ENCODE measurements at places on chromosomes 1 and 21. TPM values are rescaled to one million over a fixed set of nuclear protein-coding genes. Genes with fewer than 3 reads are reported as not detected.

GRCh38 chr1:108715932-108716331 lies 3.2 kb downstream of the FNDC7 start:
- no peak for DNase-seq
- H3K4me1 ChIP-seq = no peaks in the 10 kb centered on the region
- no peaks in the 10 kb centered on the region for H3K27me3 ChIP-seq
- H3K4me3 ChIP-seq = no peak overlapping the region

- no peaks in the 10 kb centered on the region for H3K27me3 ChIP-seq
- no peak for DNase-seq
- H3K36me3 ChIP-seq = no peaks in the 10 kb centered on the region
- no peak overlapping the region for H3K27ac ChIP-seq
- H3K4me3 ChIP-seq = no peak overlapping the region
Observed at GRCh38 chr1:115238336-115239147, 99.5 kb downstream of the NGF start.

DNA sequence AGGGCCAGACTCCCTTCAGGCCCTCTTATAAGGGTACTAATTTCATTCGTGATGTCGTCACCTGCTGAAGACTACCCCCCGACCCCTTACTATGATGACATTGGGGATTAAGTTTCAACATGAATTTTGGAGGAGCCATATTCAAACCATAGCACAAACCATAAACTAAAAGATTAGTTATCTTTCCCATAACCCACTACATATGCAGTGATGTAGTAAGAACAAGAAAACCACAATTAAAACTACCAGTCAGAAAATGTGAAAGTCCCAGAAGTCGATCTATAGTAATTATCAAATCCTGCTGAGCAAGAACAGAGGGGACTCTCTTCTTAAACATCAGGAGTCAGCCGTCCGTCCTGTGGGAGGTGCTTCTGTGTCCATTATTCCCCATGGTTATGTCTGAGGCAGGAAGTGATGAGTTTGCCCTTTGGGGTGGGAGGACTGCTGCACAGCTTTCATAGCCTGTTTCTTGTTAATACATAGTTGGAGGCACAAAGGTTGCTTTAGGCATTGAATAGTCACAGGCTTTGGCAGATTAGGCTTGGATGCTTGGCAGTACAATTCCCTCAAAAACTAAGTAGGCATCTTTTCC lies 35.9 kb upstream of the PTGFRN start:
- no peak overlapping the region for H3K27ac ChIP-seq
- H3K27me3 ChIP-seq = no peaks in the 10 kb centered on the region
- no peak overlapping the region for H3K4me3 ChIP-seq
- peaks cover 22% of the 10 kb centered on the region for H3K4me1 ChIP-seq
- DNase-seq = no peak
- H3K36me3 ChIP-seq = no peaks in the 10 kb centered on the region

DNA sequence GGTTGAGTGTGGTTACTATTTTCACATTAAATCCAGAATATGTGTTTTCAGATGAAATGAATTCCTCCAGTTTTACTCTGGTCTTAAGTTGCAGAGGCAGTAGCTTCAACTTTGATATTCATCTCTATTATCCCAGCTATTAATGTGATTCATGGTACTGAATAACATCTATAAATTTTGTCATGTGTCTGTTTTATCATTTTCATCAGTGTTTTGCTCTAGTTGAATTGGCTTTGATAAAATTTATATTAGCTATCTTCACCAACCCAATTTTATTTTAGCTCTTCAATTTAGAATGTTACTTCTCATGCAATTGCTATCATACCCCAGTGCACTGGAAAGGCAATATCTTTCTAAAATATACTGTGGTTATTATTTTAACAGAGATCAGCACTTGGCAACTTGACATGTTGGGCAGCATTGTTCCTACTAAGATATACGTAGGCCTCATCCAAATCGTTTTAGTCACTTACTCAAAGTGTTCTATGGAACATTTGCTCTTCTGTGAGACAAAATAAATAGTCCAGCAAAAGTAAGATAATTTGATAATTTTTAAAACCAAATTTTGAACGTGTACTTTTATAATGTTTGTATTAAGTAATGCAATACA lies 184.3 kb downstream of the NCAM2 start:
- no peak overlapping the region for H3K4me3 ChIP-seq
- H3K27ac ChIP-seq = no peak overlapping the region
- no peaks in the 10 kb centered on the region for H3K27me3 ChIP-seq
- no peaks in the 10 kb centered on the region for H3K4me1 ChIP-seq
- DNase-seq = no peak

DNA sequence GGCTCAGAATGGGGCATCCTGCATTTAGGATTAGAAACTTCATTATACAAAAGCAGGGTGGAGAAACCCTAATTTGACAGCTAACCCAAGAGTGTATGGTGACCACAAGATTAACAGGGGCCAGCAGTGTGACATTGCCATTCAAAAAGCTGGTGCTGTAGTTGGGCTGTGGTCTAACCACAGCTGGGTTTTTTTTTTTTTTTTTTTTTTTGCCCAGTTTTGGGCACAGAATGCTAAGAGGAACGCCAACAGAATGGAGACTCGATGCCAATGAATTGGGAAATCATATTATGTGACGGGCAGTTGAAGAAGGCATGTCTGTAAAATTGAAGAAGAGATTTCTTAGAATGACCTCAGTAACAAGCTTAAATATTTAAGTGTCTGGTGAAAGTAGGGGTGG lies 58.4 kb downstream of the NFIA start:
- H3K36me3 ChIP-seq = no peaks in the 10 kb centered on the region
- H3K27ac ChIP-seq = no peak overlapping the region
- no peaks in the 10 kb centered on the region for H3K4me1 ChIP-seq

GRCh38 chr1:77273891-77274290 lies 7.9 kb upstream of the AK5 start:
- no peak for DNase-seq
- H3K4me3 ChIP-seq = no peak overlapping the region
- no peaks in the 10 kb centered on the region for H3K27me3 ChIP-seq
- no peak overlapping the region for H3K27ac ChIP-seq

DNA sequence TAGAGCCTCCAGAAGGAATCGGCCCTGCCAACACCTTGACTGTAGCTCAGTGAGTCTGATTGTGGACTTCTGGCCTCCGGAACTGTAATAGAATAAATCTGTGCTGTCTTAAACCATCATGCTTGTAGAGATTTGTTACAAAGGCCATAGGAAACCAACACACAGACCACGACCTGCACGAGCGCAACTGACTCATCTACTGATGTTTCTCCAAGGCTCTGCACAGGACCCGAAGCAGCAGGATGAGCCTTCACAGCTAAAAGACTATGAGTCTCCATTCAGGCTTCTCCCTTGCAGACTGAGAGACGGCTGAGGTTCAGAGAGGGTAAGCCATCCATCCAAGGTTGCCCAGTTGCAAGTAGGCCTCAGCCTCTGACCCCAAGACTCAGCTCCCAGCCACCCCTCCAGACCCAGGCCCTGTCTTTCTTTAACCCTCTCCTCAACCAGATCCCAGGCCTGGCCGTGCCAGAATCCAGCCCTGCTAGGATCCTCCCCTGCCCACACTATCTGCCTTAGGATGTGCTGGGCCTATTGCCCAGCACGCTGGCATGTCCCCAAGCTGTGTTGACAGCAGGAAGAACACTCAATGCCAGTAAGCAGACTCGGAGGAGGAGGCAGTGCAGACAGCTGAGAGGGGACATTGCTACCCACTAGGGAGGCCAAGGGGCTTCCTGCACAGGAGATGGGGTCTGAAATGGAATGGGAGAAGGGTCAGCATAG lies 109.0 kb downstream of the HMGB4 start:
- no peak overlapping the region for H3K4me3 ChIP-seq
- DNase-seq = no peak
- no peaks in the 10 kb centered on the region for H3K36me3 ChIP-seq
- H3K27me3 ChIP-seq = no peaks in the 10 kb centered on the region
- H3K4me1 ChIP-seq = no peaks in the 10 kb centered on the region

The EFNA1 gene
- total RNA-seq = 14.5 TPM

The DDAH1 gene
- 0.99 TPM for total RNA-seq

DNA sequence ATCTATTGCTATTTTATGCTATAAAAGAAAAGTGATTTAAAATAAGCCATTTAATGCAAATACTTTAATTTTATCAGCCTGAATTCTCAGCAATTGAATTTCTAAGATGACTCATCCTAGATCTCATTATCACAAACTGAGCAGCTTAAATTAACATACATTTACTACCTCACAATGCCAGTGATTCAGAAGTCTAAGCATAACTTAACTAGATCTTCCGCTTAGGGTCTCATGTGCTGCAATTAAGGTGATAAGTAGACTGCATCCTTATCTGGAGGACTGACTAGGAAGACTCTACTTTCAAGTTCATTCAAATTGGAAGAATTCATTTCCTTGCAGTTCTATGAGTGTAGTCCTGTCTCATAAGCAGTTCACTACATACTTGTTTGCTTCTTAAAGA lies 286.6 kb downstream of the COL11A1 start:
- H3K27ac ChIP-seq = no peak overlapping the region
- H3K36me3 ChIP-seq = no peaks in the 10 kb centered on the region
- H3K27me3 ChIP-seq = no peaks in the 10 kb centered on the region
- no peak for DNase-seq
- H3K4me1 ChIP-seq = no peaks in the 10 kb centered on the region

DNA sequence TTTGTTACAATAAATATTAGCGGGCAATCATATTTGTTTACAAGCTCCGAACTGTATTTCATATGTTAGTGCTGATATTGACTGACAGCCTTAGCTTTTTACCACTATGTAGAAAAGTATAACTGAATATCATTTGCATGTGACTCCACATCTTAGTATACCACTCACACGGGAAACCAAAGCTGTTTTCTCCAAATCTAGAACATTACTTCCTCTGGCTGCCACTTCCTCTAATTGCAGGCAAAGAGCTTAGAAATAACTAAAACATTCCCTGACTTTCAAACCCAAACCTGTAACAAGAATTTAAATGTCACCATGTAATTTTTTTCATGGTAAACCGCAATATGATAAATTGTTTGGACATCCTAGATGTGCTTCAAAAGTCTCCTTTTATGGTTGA lies 174.7 kb downstream of the LBR start:
- H3K27me3 ChIP-seq = no peaks in the 10 kb centered on the region
- H3K27ac ChIP-seq = no peak overlapping the region
- H3K4me1 ChIP-seq = no peaks in the 10 kb centered on the region
- no peaks in the 10 kb centered on the region for H3K36me3 ChIP-seq

DNA sequence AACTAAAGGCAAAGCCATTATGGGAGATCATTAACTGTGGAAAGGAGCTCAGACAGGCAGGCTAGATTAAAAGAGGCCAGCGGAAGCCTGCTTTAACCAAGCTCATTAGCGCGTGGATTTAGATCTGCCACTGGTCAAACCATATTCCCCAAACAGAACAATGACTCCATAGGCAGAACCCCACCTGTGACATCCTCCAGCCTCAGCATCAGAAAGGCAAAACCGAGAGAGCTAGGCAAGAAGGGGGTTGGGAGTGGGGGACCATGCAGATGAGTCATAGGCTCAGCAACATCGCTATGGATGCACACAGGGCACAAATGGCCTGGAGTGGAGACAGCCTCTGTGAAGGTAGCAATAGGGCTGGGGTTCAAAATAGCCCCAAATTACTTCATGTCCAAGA lies 20.6 kb downstream of the MKNK1 start:
- no peak for DNase-seq
- H3K27me3 ChIP-seq = no peaks in the 10 kb centered on the region
- peaks cover 51% of the 10 kb centered on the region for H3K36me3 ChIP-seq
- H3K4me3 ChIP-seq = no peak overlapping the region

DNA sequence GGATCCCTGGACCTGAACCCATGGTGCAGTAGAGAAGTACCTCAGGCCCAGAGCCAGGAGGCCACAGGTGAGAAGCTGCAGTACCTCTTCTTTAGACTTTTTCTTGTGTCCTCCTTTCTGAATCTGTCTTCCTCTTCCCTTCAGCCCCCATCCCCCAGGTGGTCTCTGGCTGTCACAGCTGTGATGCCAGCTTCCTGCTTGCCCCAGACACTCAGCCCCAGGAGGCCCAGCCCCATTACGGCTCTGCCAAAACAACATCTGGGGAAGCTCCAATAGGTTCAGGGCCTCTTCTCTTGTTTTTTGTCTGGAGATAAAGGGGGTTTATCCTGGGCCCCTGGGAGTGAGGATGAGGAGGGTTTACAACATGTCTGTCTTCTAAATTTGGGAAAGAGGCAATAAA lies 9.5 kb upstream of the BTG2 start:
- H3K27me3 ChIP-seq = no peaks in the 10 kb centered on the region
- H3K36me3 ChIP-seq = no peaks in the 10 kb centered on the region
- DNase-seq = peak; percentile 94
- peaks cover 74% of the 10 kb centered on the region for H3K4me1 ChIP-seq
- H3K4me3 ChIP-seq = peak overlapping the region; percentile 23

GRCh38 chr1:236107121-236107907 lies 35.0 kb upstream of the GPR137B start:
- H3K4me3 ChIP-seq = no peak overlapping the region
- no peaks in the 10 kb centered on the region for H3K36me3 ChIP-seq
- DNase-seq = no peak
- peaks cover 8% of the 10 kb centered on the region for H3K4me1 ChIP-seq

DNA sequence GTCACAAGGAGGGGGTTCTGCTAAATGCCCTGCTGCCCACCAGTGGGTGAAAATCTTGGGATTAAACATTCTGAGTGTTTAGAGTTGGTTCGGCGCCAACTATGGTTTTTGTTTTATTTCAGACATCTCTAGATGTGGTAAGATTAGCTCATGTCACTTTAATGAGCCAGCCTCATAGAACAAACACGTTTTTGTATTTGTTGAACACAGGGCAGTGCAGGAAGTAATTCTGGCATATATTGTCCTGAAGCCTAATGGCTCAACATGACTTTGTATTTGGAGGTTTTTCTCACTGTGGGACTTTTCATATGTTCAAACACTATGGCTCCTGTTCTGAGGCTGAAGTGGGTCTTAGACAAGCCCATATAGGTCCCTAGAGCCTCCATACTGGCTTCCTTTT lies 107.8 kb downstream of the NGF start:
- no peak overlapping the region for H3K27ac ChIP-seq
- no peaks in the 10 kb centered on the region for H3K27me3 ChIP-seq
- no peak for DNase-seq

The LRRC38 gene
- 0.19 TPM for total RNA-seq

- no peak overlapping the region for H3K4me3 ChIP-seq
- no peaks in the 10 kb centered on the region for H3K36me3 ChIP-seq
- H3K27ac ChIP-seq = no peak overlapping the region
- no peak for DNase-seq
- H3K27me3 ChIP-seq = no peaks in the 10 kb centered on the region
Observed at GRCh38 chr21:36839123-36839522, 127.3 kb downstream of the HLCS start.

- no peaks in the 10 kb centered on the region for H3K27me3 ChIP-seq
- H3K4me1 ChIP-seq = no peaks in the 10 kb centered on the region
- DNase-seq = no peak
- H3K4me3 ChIP-seq = no peak overlapping the region
- H3K36me3 ChIP-seq = no peaks in the 10 kb centered on the region
Observed at GRCh38 chr1:218510153-218510772, 165.1 kb downstream of the TGFB2 start.

Measured in thymus (tissue), 14 donors.